Uterine smooth muscle cell (primary cell): ENCODE measurements at places on chromosomes 5 and 9. TPM values are rescaled to one million over a fixed set of nuclear protein-coding genes. Genes with fewer than 3 reads are reported as not detected.

CDH10 gene
- 0.87 and 1.4 TPM in 2 replicates for total RNA-seq

C9orf50 gene
- 0.12 TPM in 1 of 2 replicates, not detected in the other for total RNA-seq

DCTN4 gene
- total RNA-seq, result 53.5 and 54.5 TPM in 2 replicates

ADGRD2 gene
- total RNA-seq, result not detected in 2 replicates

ROPN1L gene
- 0.37 and 0.44 TPM in 2 replicates for total RNA-seq

CRB2 gene
- total RNA-seq, result not detected in 2 replicates

SHISAL2B gene
- total RNA-seq, result 0.25 TPM in 1 of 2 replicates, not detected in the other

ANGPTL2 gene
- total RNA-seq, result 24.1 and 89.6 TPM in 2 replicates

ZNF454 gene
- 1.7 and 2.6 TPM in 2 replicates for total RNA-seq

OLFML2A gene
- 17.4 and 39.5 TPM in 2 replicates for total RNA-seq

SLIT3 gene
- 0.33 and 2.5 TPM in 2 replicates for total RNA-seq

FABP6 gene
- total RNA-seq, result not detected in 2 replicates

PCDHB7 gene
- 0.11 and 0.12 TPM in 2 replicates for total RNA-seq

ANKRD34B gene
- not detected in 2 replicates for total RNA-seq

SOX30 gene
- 0.12 TPM in 1 of 2 replicates, not detected in the other for total RNA-seq

TMC1 gene
- 0.62 and 2.1 TPM in 2 replicates for total RNA-seq
